ENCODE measurements at places on chromosomes 1 and 21.

DNA sequence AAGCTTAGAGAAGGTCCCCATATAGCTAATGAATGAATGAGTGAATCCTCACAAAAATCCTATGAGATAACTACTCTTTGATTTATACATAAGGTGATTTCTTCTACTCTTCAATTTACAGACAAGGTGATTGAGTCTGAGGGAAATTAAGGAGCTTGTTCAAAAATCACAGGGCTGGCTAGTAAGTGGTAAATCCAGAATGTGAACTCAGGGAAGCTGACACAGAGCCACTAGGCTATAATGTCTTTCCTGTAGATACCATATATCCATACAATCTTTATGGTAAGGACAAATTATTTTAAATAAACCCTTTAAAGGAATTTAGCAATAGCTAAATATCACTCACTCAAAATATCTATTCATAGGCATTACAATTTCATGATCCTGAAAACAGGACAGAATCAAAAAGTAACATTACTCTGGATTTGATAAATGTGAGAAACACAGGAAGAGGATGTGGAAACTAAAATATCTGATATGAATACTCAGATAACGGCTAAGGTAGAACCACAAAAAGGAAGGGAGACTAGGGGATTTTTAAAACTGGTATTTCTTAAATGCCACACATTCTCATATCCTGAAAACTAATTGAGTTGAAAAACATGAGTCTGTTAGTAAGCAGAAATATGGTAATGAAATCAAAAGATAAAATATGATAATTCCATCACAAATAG, 108.2 kb downstream of the NBPF12 start:
- peak; percentile 90 for ATAC-seq

- no peak for ATAC-seq
These were observed 5.0 kb upstream of the TRABD2B start for GRCh38 chr1:48002142-48002541.

- ATAC-seq, result peak; percentile 72
These were observed 1.1 kb upstream of the MARCKSL1 start for GRCh38 chr1:32336963-32337675.

- ATAC-seq, result peak; percentile 39
These were observed 63.1 kb downstream of the TOR1AIP2 start for GRCh38 chr1:179814546-179814838.

GRCh38 chr1:197249324-197249723, 18.7 kb upstream of the CRB1 start:
- no peak for ATAC-seq

DNA sequence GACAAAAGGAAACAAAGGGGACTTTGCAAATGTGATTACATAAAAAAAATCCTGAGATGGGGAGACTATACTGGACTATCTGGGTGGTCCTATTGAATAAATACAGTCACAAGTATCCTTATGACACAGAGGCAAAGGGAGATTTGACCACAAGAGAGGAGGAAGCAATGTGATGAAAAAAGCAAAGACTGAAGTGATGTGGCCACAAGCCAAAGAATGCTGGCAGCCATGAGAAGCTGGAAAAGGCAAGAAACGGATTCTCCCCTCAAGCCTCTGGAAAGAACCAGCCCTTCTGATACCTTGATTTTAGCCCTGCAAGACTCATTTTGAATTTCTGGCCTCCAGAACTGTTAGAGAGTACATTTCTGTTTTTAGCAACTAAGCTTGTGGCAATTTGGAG, 36.4 kb downstream of the OLFML2B start:
- no peak for ATAC-seq

GRCh38 chr1:161171191-161171590, 5.0 kb downstream of the PPOX start:
- no peak for ATAC-seq
